COR-L47 (cell line): ENCODE measurements at places on chromosomes 6 and 20.

- DNase-seq: no peak
Observed at GRCh38 chr20:10708351-10709185, 34.8 kb upstream of the JAG1 start.

DNA sequence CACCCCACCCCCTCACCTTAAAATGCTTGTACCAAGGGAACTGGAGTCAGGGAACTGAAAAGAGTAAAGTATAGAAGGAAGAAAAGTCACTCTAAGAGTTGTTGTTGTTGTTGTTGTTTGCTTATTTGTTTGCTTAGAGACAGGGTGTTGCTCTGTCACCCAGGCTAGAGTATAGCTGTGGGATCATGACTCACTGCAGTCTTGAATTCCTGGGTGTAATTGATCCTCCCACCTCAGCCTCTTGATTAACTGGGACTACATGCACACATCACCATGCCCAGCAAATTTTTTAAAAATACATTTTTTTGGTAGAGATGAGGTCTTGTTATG, 681.6 kb upstream of the GJE1 start:
- no peak for DNase-seq

DNA sequence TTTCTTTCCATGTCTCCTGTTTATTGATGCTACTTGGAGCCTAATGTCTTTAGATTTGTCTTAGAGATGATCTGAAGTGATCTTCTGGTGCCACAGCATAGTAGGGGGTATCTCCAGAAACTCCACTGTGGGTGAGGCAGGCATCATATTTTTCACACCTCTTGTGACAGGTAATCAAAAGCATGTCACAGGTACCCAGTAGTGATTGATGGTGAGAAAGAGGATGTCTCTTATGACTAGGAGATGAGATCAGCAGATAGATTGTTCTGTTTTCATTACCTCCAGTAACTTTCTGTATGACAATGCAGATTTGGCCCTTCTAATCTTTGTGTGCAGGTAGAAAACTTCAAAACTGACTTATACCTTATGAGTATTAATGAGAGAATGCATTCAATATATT, 13.5 kb downstream of the NCOA7 start:
- no peak for DNase-seq

DNA sequence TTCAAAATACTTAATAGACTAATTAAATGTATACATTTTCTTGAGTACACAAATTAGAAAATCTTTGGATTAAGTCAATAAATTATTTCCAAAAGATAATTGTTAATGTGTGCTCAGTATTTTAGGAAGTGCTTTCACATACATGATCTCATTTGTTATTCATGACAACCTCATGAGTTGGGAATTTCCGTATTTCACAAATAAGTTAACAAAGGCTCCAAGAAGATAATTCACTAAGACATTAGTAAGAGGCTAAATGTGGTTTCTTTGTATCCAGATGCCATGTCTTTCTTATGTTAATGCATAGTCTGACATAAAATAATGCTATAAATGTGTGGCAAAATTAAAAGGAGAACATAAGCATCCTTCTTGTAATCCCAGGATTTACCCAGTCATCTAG, 79.5 kb upstream of the TCF21 start:
- no peak for DNase-seq

DNA sequence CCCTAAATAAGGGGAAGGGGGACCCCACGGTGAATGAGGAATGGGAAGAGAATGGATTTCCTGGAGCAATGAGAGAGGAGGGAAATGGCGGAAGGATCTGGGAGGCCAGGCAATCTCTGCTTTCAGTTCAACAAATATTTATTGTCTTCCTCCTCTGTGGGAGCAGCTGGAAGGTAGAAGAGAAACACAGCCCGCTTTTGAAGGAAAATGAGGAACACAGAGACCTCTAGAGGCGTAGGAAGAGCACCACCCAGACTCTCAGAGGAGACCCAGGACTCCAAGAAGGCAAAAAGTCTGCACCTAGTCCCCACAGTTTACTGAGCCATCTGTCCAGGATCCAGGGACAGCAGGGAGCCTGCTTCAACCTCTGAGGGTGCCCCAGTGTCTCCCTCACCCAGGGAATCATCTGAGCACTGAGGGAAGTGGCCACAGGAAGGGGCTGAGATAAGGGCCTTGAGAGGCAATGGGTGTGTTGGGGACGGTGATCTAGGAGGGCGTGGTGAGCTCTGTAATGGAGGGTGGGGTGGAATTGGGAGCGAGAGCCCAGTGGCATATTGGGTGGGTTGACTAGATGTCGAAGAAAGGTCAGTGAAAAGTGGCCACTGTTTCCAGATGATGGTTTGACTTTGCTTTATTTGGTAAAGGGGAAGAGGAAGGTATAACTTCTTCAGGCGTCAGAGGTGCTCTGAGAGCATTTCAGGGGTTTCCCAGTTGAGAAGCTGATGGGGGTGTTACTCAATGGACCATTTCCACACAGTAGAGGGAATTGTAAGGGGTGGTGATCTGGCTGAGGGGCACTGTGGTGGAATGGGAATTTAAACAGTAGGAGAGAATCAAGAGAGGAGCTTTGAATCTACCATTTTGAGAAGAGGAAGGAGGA, 610 bp downstream of the PSORS1C1 start:
- DNase-seq: no peak

DNA sequence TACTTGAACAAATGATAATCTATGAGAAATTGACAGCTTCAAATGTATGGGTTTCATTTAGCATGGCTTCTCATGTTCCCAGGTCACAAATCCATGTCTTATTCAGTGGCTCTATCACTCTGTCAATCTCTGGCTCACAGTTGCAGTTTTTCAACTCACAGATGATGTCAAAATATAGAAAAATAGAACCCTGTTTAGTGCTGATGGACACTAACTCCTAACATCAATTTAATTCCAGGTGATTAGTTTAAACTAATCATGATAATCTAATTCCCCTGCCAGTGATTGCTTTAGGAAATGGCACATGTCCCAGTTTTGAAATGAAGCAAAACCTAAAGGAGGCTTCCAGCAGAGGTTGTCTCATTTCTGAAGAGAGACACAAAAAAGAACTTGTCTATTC, 13.0 kb downstream of the KHDC1 start:
- no peak for DNase-seq

DNA sequence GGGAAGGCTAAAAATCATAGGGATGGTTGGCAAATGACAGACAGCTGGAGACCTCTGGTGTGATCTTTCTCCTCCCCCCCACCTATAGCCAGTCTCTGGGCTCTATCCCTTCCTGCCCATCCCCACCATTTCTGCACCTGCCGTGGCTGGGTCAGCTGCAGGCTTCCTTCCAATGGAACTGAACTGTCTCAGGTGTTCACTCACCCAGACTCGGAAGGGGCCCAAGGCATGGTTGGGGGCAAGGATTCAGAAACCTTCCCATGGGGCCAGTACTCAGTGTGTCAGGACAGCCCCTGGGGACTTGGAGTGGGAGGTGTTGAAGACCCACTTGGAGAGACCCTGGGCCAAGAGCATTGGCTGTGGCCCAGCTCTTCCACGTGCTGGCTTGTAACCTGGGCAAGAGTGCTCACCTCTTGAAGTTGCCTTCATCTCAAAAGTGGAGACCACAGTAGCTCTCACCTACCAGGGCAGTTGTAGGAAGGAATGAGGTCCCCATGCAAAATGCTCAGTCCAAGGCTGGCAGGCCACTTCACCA, 1.7 kb upstream of the PHACTR3 start:
- no peak for DNase-seq
